ENCODE measurements at places on chromosomes 13 and 19.

DNA sequence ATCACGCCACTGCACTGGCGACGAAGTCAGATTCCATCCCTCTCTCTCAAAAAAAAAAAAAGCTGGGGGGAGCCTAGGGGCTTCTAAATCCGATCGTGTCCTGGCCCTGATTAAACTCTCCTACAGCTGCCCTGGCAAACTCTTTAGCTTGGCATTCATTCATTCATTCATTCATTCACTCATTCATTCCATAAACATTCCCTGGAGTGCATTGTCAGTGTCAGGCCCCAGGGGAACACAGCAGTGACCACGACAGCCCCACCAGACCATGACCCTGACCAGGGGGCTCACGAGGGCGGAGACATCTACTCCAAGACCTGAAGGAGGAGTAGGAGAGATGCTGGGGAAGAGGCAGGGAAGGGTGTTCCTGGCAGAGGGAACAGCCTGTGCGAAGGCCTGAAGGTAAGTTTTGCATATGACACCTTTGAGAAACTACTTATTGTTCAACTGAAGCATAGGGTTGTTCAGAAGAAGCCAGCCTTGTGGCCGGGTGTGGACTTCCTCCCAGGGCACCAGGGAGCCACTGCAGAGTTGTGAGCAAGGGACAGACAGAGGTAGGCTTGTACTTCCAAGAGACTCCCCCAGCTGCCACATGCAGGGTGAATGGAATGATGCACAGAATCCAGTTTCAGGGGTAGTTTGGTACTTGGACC, 24.5 kb downstream of the CEACAM16 start:
- DNase-seq: no peak

DNA sequence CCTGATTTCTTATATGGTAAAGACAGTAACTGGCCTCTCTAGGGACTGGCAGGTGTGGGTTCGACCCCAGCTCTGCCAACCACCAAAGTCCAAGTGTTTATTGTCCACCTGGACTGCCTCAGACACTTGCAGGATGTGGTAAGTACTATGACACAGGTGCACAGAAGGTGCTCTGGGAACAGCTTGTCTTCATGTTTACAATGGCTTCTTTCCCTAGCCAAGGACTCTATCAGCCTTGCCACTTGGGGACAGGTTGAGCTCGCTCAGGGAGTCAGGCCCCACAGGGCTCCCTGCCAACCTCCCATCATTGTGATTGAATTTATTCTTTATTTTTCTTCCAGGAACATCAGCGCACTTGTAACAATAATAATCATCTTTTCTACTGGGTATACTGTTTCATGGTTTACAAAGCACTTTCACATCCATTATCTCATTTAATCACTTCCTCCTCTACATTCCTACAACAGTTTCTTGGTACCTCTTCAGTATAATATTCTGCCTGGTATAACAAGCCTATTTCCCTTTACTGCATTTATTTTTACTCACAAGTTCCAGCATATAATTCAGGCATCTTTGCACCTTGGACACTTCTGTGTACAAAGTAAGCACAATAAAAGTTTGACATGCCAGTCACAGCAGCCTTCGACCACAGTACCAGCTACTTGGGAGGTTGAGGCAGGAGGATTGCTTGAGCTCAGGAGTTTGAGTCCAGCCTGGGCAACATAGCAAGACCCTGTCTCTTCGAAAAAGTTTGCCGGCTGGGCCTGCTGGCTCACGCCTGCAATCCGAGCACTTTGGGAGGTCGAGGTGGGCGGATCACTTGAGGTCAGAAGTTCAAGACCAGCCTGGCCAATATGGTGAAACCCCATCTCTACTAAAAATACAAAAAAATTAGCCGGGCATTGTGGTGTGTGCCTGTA, 24.2 kb upstream of the GATAD2A start:
- no peak for DNase-seq

DNA sequence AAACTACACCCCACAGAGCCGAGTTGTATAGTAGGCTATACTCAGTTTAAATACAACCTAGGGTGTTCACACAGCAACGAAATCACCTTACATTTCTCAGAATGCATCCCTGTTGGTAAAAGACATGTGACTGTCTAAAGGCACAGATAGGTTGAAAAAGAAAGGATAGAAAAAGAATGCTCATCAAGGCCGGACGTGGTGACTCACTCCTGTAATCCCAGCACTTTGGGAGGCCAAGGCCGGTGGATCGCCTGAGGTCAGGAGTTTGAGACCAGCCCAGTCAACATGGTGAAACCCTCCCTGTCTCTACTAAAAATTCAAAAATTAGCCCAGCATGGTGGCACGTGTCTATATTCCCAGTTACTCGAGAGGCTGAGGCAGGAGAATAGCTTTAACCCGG, 3.8 kb upstream of the IL17D start:
- no peak for DNase-seq

- DNase-seq: no peak
Observed at GRCh38 chr13:44012910-44013757, 133.4 kb downstream of the LACC1 start.

GRCh38 chr19:48868114-48868886, at the start of gene PLEKHA4:
Gene PLEKHA4 (minus strand): TSS chr19:48868617. CDS start chr19:48867620, 997 bp downstream.
- DNase-seq: no peak

GRCh38 chr19:38047641-38048040, 140.6 kb downstream of the SIPA1L3 start:
- DNase-seq: no peak
